ENCODE measurements at places on chromosomes 12 and 14. TPM values are rescaled to one million over a fixed set of nuclear protein-coding genes. Genes with fewer than 3 reads are reported as not detected.
A peak's percentile ranks its signal among the peaks of the same experiment; 100 is the strongest.

DNA sequence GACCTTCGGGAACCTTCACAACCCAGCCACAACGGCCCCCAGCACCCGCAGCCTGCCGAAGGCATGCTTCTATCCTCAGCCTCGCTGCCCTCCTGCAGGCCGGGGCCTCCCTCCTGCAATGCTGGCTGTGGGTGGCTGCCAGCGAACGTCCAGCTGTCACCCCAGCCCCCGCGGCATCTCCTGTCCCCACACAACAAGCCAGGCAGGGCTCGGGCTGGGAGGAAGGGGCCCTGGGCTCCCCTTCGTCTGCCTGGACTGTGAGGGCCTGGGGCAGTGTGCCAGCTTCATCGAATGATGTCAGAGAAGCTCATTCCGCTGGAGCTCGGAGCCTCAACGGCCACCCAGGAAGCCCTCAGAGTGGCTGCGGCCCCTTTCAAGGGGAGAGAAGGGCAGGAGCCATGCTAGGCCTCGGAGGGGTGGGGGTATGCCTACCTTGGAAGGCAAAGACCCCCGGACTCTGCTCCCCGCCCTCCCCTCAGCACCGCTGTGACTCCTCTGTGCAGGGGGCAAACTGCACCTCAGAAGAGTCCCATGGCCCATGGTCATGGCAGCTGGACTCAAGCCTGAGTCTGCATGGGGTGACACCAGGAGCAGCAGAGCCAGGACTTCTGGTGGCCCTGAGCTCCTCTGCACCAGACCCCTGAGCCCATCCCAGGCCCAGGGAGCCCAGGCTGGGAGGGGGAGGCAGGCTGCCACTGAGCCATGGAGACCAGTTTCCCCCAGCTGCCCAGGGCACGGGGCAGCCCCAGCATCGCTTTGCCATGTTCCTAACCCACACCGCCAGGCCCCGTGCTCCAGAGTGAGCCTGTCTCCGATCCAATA is 24.7 kb upstream of the C14orf180 start:
- DNase-seq: no peak

The FAM222A gene
- total RNA-seq: 4.7 TPM

The OR4L1 gene
- not detected for total RNA-seq

The OR6C6 gene
- total RNA-seq: not detected

The LYZ gene
- 14.3 TPM for total RNA-seq

DNA sequence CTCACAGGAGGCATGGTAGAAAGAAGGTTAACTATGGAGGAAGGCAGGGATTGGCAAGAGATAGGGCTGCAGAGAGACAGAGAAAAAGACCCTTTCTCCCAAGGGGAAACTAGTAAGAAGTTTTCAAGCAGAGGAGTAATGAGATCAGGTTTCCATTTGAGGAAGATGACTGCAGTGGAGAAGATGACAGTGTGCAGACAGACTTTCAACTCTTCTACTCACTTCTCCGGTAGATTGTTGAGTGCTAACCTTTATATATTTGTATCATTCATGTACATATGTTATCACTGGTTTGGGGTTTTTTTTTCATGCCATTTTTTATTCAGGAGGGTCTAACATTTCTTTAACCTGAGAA is 5.9 kb upstream of the B3GNT4 start:
- no peak for DNase-seq

The DTX1 gene
- 2.3 TPM for total RNA-seq

- DNase-seq: no peak
These were observed 35.0 kb downstream of the FLRT2 start for GRCh38 chr14:85564841-85565527.

- no peak for DNase-seq
These were observed 108.9 kb downstream of the SSPN start for GRCh38 chr12:26304273-26304672.

DNA sequence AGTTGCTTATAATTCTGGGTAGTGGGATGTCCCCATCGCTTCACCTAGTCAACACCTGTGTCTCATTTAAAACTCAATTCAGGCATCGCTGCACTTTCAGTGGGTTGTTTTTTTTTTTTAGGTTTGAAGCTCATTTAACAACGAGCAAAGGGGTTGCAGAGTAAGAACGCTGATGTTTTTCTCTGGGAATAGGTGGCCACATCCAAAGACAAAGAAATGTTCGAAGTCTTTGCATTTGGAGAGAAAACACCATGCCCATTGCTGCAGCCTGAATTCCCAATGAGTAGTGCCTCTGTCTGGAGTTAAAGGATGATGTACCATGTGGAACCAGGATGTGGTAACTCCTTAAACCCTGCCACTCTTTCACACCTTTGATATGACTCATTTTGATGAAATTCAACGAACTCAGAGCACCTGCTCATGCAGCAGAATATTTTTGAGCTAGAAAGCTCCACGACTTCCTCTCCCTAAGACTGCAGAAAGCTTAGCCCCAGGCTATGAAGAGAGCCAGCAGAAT is 35.1 kb upstream of the BATF start:
- no peak for DNase-seq

The TIMM9 gene
- total RNA-seq: 25.5 TPM

The PLA2G1B gene
- not detected for total RNA-seq

GRCh38 chr12:109347589-109347988 is at the start of gene MYO1H:
TSS of gene MYO1H (plus strand) at chr12:109347900. CDS start at chr12:109347961, 61 bp downstream.
- DNase-seq: no peak

- no peak for DNase-seq
These were observed 90.2 kb downstream of the KDM2B start for GRCh38 chr12:121490401-121491281.

GRCh38 chr12:116591855-116592637 is 32.9 kb downstream of the MAP1LC3B2 start:
- DNase-seq: peak; percentile 42

- no peak for DNase-seq
These were observed 10.7 kb downstream of the DAAM1 start for GRCh38 chr14:59199205-59199604.

- no peak for DNase-seq
These were observed 111.8 kb downstream of the PRIMA1 start for GRCh38 chr14:93676416-93676958.

GRCh38 chr14:73763396-73763795 is 49.2 kb upstream of the PNMA1 start:
- DNase-seq: peak; percentile 55

DNA sequence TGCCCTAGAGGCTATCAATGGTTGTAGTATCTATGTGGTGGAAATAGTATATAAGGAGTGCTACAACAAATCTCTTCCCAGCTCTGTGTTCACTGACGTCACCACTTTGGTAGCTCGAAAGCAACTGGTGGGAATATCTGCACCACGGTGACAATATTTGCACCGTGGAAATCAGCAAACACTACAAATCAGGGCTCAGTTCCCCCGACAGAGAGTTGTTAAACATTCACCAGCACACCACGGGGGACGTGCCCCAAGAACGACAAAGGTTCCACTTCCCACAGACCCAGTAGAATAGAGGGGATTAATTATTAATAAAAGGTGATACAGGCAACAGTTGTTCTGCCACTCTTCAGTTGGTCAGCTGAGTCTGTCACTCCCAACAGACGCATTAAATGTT is 98.4 kb downstream of the CCDC60 start:
- DNase-seq: no peak

GRCh38 chr14:104549536-104550339 is 29.8 kb upstream of the C14orf180 start:
- DNase-seq: no peak

GRCh38 chr12:95318071-95318545 is 100.5 kb downstream of the VEZT start:
- DNase-seq: no peak

DNA sequence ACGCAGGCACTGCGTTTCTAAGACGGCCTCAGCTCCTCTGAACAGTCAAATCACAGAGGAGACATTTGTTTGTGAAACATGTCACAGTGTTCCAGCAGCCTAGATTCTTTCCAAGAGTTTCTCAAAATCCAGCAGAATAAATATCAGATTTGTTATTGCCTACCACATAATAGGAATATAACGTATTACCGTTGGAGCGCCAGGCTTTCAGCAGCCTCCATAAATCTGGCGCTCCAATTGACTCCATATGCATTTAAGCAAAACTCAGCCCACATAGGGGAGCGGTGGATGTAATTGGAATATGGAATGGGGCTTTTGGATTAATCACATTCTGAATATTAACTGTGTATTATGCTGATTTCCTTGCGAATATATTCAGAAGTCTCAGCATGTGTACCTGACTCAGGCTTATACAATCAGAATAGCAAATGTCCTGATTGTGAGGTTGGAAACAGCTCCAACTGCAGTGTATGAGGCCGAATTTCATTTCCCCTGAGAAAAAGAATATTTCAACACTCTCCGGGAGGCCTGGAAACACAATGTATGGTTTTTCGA is 174.0 kb downstream of the ASCL4 start:
- DNase-seq: no peak

The SDSL gene
- 14.7 TPM for total RNA-seq

DNA sequence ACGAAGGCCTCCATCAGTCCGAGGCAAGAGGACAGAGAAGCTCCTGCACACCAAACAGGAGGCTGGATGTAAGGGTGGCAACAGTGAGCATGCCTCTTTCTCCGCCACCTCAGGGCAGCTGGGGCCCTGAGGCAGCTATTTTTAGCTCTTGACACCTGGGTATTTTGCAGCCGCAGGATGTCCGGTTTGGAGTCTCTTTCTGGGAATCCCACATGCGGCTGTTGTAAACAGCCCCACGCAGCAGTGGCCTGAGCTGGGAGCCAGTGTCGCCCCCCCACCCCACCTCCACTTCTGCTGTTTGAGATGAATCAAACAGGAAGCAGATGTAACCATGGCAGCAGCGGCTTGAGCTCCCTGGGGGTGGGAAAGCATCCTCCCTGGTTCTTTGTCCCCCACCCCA is 11.7 kb downstream of the HDAC7 start:
- peak; percentile 72 for DNase-seq

The CMA1 gene
- not detected for total RNA-seq

- no peak for DNase-seq
These were observed 108.9 kb downstream of the ADCK1 start for GRCh38 chr14:77908847-77909246.

DNA sequence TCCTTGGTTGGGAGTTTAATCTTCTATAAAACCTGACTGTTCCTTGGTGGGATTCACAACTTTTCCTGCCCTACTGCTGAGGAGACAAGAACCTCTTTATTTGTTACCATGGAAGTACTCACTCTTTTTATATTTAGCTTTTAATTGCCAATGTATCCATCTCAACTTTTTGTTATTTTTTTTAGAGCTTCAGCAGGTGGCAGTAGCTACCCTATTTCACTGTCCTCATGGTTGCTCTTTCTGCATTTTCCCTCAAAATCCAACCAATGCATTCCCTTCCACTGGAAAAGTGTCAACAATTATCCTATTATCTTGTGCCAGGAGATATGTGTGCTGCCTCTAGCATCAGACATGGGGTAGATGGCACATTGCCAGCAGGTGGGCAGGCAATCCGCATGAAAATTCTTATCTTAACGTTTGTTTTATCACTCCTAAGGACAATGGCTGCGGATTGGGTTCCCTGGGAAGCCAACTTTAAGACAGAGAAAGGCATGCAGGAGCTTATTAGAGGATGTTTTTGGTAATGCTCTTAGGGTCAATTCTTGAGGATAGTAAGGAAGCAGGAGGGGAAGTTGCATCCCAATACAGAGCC is 406.4 kb downstream of the SNAPC1 start:
- DNase-seq: no peak

DNA sequence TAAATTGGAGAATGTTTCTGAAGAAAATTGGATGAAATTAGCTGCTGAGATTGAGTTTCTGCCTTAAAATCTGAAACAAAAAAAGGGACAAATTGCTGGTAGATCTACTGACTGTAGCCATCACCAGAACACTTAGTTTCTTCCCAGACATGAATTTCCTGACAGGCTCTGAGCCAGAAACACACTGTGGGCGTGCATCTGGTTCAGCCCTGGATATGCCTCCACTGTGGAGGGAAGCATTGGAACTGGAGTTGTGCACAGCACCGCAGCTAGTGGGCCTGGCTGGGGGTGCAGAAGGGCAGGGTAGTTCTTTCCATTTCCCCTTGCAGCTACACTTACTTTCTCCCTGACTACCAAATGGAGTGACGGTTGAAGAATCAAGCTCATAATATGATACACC is 31.2 kb downstream of the CREBL2 start:
- no peak for DNase-seq

DNA sequence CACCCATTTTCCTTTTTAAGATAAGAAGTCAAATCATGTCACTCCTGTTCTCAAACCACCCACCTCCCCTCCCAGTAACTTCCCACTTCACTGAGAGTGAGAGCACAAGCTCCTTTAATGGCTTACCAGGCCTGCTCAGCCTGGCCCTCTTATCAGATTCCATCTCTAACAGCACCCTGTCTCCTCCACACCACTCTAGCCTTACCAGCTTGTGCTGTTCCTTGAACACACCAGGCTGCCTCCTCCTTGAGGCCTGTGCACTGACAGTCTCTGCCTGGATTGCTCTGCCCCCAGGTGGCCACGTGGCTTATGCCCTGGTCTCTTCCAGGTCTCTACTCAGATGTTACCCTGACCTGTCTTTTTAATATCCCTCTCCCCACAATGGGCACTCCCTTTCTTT is 40.1 kb upstream of the EVL start:
- DNase-seq: peak; percentile 15

DNA sequence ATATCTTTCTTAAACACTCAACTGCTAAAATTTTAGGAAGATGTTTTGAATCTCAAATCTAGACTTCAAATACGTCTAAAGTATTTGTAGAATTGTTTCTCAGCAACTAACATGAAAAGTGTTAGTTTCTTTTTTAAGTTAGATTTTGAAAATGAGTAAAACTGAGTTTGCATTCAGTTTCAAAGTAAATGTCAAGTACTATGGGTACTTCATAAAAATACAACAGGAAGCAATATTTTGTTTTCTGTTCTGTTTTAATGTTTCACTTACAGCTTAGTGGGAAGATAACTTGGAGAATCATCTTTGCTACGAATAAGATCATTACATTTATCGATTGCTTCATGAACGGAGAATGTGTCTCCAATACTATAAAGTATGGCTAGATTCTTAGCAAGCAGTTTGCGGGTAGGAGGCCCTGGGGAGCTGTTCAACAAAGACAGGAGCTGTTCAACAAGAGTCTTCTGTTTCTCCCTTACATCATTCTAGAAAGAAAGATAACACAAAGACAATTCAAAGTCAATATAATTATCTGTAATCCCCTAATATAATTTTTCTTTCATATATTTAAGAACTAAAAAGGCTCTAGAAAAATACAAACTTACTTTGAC is 20.2 kb downstream of the HEATR5A start:
- DNase-seq: no peak

The MBIP gene
- 14.4 TPM for total RNA-seq

GRCh38 chr14:93135399-93135798 is 19.7 kb upstream of the ITPK1 start:
- DNase-seq: peak; percentile 28

The KERA gene
- total RNA-seq: not detected

The CHGA gene
- total RNA-seq: 218 TPM

DNA sequence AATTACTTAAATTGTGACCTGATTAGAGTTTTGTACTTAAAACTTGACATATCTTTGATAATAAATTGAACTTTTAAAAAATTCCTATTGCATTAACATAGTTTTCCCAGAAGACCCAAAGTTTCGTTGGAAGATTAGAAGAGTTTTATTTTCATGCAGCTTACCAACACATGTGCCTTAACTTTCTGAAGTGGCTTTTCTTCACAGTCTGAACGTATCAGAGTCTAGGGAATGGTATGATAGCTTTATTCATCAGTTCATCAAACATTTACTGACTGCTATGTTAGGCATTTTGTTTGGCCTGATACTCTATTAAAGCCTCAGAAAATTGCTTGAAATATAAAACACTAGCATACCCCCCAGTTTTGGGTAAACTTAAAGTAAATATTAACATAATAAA is 65.2 kb downstream of the MARK3 start:
- no peak for DNase-seq

The NANOG gene
- total RNA-seq: 0.22 TPM

Data from left colon (tissue), 2 donors.